ENCODE measurements at places on chromosomes 2 and 18.

DNA sequence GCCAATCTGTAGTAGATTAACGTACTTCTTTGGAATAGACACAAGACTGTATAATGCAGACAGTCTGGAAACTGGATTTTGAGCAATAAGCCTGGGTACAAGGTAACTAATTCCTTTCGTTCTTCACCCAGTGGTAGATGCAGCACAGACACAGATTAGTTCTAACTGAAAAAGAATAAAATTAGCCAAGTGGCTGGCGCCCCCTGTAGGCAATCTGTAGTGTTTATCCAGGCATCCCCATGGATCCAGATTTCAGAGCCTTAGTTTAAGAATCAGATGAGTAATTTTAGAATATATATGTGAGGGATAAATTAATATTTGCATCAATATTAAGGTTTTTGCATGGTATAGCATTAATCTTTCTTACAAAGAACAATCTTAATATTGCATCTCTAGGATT is 563.9 kb downstream of the DCC start:
- DNase-seq: no peak

DNA sequence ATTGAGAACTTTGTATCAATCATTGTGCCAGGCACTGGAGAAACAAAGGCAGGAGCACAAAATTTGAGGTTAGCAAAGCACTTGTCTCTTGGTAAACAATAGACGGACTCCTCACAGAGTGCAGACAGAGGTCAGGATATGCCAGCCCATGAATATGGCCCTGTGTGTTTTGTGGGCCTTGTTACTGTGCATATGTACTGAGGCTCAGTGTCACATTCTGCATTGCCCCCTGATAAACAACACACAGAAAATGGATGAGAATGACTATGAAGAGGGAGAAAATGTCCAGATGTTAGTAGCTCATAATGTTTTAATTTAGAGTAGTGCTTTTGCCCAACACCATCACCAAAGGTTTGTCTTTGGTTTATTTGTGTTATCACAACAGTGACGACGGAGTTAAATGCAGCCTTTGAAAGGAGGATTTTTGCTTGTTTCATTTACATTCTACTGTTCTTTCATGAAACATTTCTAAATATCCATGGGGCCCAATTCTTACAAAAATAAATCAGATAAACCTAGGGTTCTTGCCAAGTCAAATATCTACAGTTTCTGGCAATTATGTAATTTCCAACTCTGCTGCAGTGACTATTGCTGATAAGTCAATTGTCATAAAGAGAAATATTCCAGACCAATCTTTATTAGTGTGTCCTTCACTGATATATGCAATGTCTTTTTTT is 14.6 kb upstream of the NT5C1B start:
- no peak for DNase-seq

DNA sequence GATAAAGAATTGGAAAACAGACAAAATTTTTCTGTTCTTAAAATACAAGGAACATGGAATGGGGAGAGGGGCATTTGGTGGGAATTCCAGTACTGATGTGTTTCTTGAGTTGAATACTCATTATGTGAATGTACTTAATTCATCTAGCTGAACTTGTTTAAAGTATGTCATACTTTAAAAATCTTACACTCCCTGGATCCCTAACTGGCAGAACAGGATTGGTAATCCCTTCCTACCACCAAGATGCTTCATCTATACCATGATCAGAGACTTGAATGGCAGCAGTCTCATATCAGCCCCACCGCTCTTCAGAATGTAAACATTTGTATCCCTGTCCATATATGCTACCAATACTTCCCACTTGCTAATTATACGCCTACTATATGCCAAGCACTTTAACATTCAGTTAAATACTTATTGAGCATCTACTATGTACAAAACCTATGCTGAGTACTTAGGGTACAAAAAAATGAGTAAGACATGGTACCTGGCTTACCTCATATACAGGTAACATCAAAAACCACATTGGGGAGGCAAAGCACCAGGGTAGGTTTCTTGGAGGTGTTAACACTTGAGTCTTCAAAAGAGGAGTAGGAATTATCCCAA is 5.3 kb downstream of the MEMO1 start:
- no peak for DNase-seq

DNA sequence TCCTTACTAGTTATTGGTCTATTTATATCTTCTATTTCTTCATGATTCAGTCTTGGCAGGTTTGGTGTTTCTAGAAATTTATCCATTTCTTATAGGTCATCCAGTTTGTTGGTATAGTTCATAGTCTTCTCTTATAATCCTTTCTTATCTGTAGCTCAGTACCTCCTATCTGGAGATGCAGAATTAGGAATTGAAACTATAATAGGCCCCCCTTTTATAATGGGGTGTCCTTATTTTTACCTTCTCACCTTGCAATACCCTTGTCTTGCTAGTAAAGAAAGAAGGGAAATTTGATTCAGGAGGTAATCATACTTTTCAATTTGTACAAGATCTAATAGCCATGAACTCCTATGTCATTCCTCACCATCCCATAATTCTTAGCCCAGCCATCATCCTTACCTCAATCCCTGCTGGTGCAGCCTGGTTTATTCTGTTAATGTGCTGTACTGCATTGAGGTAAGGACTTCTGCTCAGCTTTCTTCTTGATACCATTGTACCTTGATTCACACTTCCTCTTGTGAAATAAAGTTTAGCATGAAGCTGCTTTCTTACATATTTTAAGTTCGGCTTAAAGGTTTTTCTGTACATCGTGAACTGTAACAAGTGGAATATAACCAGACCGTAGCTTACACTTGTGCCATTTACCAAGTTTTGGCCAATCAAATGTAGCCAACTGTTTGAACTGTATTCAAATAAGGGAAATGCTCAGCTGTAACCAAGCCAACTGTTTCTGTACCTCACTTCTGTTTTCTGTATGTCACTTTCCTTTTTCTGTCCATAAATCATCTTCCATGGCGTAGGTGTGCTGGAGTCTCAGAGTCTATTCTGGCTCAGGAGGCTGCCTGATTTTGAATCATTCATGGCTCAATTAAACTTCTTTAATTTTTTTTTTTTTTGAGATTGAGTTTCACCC is 40.1 kb upstream of the PTH2R start:
- DNase-seq: no peak

DNA sequence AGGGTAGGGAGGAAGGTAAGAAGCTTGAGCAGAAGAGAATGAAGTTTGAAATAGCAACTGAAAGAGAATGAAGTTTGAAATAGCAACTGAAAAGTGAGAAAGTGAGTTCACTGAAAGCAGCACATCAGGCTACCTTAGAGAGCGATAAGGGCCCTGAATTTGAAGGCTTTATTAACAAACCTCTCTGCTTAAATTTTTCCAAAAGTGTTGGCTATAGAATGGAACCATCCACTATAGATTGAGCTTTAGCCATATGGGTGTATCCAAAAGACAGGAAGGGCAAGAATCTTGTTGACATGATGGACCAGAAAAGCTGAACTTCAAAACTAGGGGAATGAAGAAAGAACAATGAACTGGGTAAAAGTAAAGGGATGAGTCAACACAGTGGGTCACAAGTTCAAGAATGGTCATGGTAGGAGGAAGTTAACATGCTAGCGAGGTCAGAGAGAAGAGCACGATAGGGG is 122.5 kb downstream of the ASXL3 start:
- DNase-seq: no peak

GRCh38 chr18:79699653-79700052 is 20.1 kb downstream of the CTDP1 start:
- no peak for DNase-seq

DNA sequence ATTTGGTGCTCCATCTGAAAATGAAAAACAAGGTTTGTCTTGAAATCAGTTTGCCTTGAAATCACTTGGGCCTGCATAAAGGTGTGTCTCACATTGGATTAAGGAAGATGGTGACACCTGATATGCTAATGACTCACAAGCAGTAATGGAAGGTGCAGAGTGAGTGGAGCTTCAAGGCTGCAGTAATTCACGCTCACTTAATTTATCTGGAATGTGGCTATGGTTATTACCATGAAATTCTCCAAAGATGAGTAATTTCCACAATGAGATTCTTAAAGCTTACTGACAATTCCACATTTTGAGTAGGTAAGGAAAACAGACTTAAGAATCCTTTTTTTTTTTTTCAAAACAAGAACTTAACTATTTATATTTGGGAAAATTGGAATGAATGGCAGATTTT is 156.8 kb downstream of the PAX3 start:
- no peak for DNase-seq

DNA sequence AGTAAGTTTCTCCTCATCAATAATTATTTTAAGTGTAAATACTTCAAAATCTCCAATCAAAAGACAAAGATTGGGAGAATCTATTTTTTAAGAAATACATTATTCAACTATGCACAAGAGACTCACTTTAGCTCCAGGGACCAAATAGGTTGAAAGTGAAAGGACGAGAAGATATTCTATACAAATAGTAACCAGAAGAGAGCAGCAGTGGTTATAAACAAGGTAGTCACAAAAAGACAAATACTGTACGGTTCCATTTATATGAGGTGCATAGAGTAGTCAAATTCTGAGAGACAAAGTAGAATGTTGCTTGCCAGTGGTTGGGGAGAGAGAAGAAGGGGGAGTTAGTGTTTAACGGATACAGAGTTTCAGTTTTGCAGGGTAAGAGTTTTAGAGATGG is 69.8 kb downstream of the POU3F3 start:
- no peak for DNase-seq

DNA sequence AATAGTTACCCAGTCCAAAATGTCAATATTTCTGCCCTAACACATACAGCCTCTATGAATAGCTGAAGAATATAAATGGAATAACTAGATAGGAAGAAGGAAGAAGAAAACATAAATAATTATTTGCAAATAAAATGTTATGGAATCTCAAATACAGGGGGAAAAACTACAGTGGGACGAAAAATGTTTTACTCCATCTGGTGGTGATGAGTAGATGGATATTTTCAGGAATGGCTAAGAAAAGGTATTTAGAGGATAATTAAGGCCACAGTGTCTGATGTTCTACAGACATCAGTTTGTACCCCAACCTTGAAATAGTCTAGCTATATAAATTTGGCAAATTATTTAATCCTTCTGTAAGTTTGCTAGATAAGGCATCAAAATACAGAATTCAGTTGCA is 178.1 kb upstream of the FSHR start:
- DNase-seq: no peak

DNA sequence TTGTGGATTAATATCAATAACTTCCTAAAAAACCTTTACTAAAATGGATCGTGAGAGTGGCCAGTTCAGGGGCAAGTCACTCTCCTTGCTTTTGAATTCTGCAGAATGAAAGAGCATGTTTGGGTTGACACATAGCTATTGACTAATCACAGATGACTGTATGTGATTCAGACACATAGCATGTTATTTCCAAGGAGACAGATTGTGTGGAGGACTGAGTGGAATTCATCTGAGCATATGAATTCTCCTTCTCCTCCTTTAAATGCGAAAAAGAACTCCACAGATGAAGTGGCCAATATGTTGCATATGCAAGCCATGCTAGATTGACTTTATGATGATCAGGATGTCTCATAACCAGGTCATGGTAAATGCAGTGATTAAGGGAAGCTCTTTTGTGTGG is 249.4 kb upstream of the FAM98A start:
- DNase-seq: no peak

DNA sequence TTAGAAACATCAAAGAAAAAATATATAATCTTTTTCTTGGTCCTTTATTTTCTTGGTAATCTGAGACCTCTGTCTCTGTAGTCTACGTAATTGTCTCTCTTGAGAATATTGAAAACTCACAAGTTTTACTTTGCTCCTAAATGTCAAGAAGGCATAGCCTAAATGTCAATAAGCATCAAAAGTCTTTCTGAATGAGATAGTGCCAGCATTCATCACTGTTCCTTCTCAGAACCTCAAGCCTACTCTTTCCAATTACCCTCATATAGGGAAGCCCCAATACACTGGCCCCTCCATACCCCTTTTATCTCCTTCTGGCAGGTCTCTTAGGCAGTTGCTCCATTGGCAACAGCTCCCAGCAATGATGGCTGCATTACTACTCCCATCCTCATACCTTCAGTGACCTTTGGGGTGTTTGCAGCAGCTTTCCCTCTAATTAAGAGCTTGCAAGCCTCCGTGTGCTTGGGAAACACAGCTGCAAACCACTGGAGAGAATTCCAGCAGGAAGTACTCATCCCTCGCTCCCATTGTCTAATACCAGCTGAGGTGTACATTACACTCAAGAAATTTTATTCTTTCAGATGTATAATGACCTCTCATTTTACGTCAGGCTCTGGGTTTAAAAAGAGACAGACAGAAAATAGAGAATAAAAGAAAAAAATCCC is 95.8 kb downstream of the KYNU start:
- no peak for DNase-seq

- DNase-seq: no peak
Observed at GRCh38 chr2:239765076-239765845, 259.9 kb downstream of the NDUFA10 start.

DNA sequence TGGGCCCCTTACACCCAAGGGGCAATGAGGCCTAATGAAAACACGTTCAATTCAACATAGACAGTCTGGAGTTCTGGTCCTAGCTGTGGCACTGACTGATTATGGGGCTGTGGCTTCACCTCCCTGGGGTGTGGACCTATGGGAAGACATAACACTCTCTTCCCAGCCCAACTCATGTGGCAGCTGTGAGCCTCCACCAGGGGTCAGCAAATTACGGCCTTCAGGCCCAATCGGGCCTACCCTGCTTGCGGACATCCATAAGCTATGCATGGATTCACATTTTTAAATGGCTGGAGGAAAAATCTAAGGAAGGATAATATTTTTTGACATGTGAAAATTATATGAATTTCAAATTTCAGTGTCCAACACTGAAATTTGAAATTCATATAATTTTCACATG is 101.3 kb downstream of the LOXHD1 start:
- DNase-seq: no peak

DNA sequence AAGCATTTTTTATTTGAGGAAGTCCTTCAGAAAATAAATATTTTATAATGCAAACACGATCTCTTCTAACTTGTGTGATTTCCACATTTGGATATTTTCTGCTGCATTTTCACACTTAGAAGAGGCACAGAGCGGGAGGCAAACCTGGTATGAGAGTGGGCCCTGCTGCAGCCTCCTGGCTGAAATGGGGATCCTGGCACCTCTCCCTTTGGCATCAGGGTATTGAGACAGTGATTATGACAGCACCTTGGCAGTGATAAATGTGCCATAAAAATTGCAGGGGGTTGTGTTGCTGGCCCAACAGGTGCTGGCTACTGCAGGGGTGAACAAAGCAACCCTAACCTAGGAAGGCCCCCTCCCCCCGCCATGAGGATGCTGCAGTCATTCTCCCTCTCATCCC is 128.6 kb downstream of the TSN start:
- DNase-seq: no peak

- no peak for DNase-seq
Observed at GRCh38 chr2:129619471-129619870, 360.0 kb upstream of the RAB6C start.

- DNase-seq: no peak
Observed at GRCh38 chr2:74364533-74365505, 15.3 kb downstream of the DCTN1 start.

- DNase-seq: no peak
Observed at GRCh38 chr2:140242889-140243288, 1462.7 kb upstream of the NXPH2 start.

Measured in stimulated activated CD8-positive, alpha-beta memory T cell treated with anti-CD3 and anti-CD28 coated beads, Interleukin-4, amount 100 ng/mL, for 1 hour (primary cell).